ENCODE measurements at places on chromosomes 1 and 21. TPM values are rescaled to one million over a fixed set of nuclear protein-coding genes. Genes with fewer than 3 reads are reported as not detected.

DNA sequence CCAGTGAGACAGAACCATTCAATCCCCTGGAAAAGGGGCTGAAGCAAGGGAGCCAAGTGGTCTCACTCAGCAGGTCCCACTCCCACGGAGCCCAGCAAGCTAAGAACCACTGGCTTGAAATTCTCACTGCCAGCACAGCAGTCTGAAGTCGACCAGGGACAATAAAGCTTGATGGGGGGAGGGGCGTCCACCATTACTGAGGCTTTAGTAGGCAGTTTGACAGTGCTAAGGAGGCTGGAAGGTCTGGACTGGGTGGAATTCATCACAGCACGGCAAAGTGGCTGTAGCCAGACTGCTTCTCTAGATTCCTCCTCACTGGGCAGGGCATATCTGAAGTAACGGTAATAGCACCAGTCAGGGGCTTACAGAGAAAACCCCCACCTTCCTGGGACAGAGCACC, 105.4 kb upstream of the GORAB start:
- no peak for DNase-seq

DNA sequence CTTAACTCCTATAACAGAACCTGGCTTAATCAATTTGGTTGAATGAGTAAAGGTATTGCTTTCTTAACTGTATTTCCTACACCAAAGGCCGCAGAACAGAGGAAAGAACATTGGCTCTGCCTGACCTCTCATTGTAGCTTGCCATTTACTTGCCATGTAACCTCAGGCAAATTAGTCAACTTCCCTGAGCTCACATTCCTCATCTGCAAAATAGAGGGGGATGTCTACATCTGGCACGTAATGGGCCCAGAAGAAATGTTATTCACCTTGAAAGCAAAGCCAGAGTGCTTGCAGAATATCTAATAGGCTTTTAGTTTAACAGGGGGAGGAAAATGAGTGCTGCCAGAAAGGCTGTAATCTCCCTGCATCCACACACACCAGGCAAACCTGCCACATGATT, 44.3 kb downstream of the LAMC2 start:
- DNase-seq, result no peak

GRCh38 chr1:195663549-195664280, 944.5 kb downstream of the KCNT2 start:
- DNase-seq, result no peak

DNA sequence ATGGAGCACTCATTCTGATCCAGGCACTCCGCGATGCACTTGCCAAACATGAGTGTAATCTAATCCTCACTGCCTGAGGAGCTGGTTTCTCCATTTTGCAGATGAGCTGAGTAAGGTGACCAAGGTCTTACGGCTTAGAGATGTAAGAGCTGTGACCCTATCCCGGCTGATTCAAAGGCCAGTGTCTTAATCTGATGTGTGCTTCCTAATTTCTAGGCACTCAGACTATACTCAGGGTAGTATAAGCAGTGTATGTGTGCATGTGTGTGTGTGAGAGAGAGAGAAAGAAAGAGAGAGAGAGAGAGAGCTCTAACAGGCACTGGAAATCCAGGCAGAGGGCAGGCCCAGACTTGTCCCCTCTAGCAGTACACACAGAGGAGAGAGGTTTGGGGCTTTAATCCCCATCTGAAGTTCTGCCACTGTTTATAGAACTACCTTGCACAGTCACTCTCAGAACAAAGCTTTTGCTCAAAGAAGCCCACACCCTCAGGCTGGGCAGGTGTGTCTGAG, 188.2 kb downstream of the ZBTB18 start:
- no peak for DNase-seq

- no peak for DNase-seq
Measured at GRCh38 chr1:167832693-167833092, 81.2 kb downstream of the ADCY10 start.

DNA sequence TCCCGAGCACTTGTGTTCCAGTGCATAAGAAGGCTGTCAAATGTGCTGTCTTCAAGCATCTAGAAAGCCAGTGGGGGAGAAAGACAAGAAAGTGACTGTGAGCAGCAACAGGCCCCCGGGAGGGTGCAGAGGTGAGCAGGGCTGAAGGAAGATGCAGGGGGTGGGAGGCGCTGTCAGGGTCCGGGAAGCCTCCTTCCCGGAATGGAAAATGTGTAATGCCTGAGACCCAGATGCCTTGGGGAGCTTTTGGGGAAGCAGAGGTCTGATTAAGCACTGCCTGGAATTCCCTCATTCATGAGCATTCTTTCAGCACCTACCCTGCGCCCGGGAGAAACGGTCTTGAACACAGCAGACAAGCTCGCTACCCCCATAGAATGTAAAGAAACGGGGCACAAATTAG, 1.3 kb downstream of the NPHP4 start:
- no peak for DNase-seq

DNA sequence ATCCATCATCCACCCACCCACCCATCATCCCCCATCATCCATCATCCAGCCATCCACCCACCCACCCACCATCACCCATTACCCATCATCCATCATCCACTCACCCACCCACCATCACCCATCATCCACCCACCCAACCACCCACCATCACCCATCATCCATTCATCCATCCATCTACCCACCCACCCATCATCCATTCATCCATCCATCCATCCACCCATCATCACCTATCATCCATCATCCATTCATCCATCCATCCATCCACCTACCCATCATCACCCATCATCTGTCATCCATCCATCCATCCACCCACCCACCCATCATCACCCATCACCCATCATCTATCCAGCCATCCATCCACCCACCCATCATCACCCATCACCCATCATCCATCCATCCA, 81.5 kb downstream of the ADARB1 start:
- DNase-seq, result no peak

GRCh38 chr21:33402001-33402979, 923 bp upstream of the IFNGR2 start:
- peak; percentile 85 for DNase-seq

- no peak for DNase-seq
Measured at GRCh38 chr1:39683591-39684312, 7.5 kb downstream of the HPCAL4 start.

DNA sequence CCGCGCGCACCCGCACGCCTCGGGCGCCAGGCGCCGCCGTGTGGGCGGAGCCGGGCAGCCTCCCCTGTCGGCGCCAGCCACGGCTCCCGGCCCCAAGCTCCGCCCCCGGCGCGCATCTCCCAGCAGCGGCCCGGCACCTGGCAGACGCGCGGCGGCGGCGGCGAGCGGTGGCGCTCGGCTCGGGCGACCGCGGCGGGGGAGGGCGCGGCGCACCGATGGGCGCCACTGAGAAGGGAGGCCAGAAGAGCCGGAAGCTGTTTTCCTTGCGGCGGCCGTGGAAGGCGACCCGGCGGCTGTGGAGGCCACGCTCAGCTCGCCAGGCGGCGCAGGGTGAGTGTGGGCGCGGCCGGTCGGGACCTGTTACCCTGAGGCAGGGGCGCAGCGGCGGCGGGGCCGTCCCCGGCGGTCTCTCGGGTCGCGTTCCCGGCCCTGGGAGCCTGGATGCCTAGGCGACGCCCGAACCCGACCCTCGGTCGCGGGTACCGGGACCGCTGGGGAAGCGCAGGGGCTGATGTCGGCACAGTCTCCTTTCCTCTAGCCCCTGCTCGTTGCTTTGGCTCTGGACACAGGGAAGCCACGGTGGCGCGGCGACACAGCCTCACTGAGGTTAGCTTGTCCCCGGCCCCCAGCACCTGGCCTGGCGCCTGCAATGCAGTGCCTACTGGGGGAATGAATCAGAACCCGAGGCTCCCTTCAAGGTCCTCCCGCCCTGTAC, 54.9 kb upstream of the DNAJC6 start:
- DNase-seq, result peak; percentile 92

GRCh38 chr1:96912248-96912647, 190.7 kb downstream of the PTBP2 start:
- no peak for DNase-seq

DNA sequence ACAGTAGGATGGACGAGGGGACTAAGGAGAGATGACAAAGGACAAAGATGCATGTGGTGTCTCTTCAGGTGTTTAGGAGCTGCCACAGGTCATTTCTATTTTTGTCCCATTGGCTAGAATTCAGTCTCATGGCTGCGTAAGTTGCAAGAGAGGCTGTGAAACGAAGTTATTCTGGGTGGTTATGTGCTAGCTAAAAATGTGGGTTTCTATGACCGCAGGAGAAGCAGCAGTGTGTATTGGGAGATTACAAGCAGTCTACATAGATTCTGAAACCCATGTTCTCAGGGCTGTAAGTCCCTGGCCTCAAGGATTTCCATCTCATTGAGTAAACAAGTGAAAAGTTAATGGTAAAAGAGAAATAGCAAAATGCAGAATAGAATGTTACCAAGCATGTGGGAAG, 110.7 kb downstream of the SPATA46 start:
- no peak for DNase-seq

DNA sequence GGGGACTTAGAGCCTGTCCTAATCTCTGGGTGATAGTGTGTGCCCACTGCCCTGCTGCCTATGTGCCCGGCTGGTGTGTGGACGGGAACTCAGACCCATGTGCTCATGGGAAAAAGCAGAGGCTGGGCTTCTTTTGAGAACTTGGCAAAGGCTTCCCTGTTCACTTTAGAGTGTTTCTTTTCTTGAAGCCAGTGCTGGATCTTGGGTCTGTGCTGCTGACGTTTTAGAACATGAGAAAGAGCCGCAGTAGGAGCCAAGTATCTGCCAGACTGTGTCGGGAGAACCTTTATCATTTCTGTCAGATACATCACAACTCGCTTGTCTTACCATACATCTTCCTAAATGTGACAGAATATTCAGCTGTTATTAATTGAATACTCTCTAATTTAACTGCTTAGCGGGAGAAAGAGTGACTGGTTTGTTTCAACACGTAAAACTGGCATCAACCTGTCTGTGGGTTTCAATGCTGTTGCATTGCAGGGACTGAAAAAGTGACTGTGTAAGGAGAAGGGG, 195.2 kb downstream of the PBX1 start:
- DNase-seq, result no peak

DNA sequence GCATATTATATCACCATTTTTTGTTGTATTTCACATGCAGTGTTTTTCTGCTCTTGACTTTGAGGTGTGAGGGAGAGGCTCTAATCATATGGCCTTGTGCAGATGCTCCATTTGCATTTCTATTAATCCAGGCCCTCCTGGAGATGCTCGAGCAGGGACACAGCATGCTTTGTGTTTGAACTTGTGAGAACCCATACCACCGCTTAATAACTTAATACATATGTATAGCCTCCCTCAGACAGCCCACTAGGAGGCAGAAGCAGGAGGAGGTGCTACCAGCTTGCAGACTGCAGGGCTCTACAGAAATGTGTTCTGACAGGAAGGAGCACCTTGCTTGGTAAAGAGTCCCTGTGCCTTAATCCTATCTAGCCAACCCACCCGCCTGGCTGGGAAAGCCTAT, 155.2 kb downstream of the BARHL2 start:
- DNase-seq, result no peak

DNA sequence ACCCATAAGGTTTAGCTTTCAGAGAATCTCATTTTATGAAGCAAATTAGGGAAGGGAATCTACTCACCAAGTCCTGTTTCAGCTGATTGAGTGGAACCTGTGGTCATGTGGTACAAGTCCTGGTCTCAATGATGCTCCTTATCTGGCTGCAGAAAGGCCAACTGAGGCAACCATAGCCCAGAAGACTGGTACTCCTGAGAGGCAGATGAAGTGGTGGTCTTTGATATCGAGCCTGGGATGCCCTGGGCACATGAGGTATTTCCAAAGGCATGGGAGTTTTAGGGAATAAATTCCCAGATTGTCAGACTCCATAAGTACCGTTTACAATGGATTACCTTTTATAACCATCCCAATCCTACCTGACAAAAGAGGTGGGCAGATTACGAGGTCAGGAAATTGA, 3.3 kb downstream of the MX1 start:
- DNase-seq, result no peak

DNA sequence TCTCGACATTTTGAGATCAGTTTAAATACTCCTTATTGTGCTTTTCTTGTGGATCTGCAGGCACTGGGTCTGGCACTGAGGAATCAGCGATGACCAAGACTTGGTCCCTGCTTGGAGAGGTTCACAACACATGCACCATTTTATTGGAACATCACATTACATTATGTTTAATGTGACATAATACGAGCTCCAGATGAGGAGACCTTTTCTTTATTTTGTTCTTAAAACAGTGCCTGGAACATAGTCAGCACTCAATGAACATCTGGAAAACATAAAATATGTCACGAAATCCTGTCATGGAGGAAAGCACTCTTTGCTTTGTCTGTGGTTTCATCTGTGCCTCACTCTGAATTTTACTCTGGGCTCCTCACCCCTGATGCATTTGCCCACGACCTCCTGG, 110.7 kb downstream of the ST6GALNAC3 start:
- no peak for DNase-seq

GRCh38 chr1:7019510-7019909, 234.3 kb downstream of the CAMTA1 start:
- DNase-seq, result no peak

- DNase-seq, result no peak
Measured at GRCh38 chr1:14662116-14662515, 63.6 kb downstream of the KAZN start.

GRCh38 chr1:181594553-181594952, 111.2 kb downstream of the CACNA1E start:
- DNase-seq, result no peak

DNA sequence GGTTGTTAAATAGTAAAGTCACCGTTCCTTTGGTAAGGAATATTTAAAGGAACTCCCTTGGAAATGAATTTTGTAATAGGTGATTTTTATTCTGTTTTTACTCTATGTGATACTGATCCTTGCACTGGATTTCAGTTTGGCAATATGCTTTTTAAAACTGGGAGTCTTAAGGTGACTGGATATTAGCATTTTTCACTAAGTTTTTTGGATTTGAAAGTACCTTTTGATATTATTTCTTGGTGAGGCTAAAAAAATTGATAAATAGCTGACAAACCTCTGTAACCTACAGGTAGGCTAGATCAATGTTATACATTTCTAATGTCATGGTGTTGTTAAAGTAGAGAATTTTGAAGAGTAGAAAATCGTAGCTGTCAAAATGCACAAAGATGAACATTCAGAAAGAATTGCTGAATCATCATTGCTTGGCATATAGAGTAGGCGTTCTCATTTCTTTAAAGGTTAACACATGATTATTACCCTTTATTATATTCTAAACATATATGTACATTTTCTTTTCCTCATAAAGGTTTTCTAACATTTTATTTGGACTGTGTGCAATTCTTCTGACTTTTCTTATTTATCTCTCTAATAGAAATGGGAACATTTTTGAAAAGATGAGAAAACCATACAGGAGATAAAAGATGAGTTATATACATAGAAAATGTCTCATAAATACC, 1.5 kb upstream of the DNAJB4 start:
- DNase-seq, result no peak

The LCE3D gene
- total RNA-seq, result not detected

The MMEL1 gene
- total RNA-seq, result not detected

The CLDN19 gene
- not detected for total RNA-seq

The CDA gene
- 4.0 TPM for total RNA-seq

The RCAN1 gene
- 158 TPM for total RNA-seq

The TRIM58 gene
- 1.2 TPM for total RNA-seq

The RAP1GAP gene
- 2.7 TPM for total RNA-seq
